ENCODE measurements at places on chromosomes 5 and 9. TPM values are rescaled to one million over a fixed set of nuclear protein-coding genes. Genes with fewer than 3 reads are reported as not detected.

DNA sequence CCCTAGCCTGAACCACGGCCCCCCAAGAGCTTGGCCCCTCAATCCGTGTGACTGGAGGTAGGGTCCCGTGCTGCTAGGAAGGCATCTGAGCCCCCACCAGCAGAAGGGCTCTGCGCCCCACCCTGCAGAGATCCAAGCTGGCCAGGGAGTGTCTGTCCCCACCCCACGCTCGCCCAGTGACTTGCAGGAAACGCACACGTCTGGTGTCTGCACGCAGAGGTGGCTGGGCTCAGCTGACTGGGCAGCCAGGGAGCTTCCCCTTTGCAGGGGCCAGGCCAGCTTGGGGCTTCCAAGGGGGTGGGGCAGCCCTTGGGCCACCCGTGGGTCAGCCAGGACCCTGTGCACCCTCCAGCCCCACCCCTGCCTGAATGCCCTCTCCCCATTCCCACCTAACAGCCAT is 24.3 kb downstream of the NOTCH1 start:
- no peak overlapping the region for H3K4me3 ChIP-seq
- H3K27me3 ChIP-seq = no peaks in the 10 kb centered on the region
- peak overlapping the region; percentile 77 for H3K27ac ChIP-seq
- H3K4me1 ChIP-seq = peaks cover 61% of the 10 kb centered on the region
- H3K36me3 ChIP-seq = peaks cover 43% of the 10 kb centered on the region

Gene MARCHF11
- total RNA-seq = not detected

Gene SPOCK1
- 4.0 TPM for total RNA-seq

- DNase-seq = no peak
- H3K4me3 ChIP-seq = no peak overlapping the region
- H3K36me3 ChIP-seq = no peaks in the 10 kb centered on the region
- no peaks in the 10 kb centered on the region for H3K4me1 ChIP-seq
- H3K27me3 ChIP-seq = no peaks in the 10 kb centered on the region
Observed at GRCh38 chr5:26945901-26946300, 92.5 kb downstream of the CDH9 start.

Gene OR1Q1
- total RNA-seq = not detected

DNA sequence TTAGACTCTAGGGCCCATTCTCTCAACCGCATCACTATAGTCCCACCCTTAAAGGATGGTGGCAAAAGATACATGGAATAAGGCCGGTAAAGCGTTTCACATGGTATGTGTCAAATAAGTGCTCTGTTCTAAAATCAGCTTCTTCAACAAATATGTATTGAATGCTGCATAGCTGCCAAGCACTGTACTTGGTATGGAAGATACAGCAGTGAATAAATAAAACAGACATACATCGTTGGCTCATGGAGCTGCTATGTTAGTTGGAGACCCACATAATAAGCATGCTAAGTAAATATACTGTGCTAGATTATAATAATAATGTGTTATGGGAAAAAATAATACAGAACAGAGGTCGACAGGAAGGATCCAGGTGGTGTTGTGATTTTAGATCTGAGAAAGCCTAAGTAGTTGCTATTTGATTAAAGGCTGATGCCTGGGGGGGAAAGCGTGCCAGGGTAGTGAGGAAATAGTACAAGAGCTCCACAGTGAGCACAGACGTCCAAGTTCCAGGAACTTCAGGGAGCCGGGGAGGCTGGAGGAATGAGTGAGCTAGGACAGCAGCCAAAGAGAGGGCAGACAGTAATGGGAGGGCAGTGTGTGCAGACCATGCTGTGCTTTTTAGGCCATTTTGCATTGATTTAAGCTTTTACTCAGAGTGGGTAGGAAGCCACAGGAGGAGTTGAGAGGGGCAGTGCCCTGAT is 93.7 kb downstream of the JAKMIP2 start:
- no peaks in the 10 kb centered on the region for H3K27me3 ChIP-seq
- no peak overlapping the region for H3K4me3 ChIP-seq
- no peaks in the 10 kb centered on the region for H3K4me1 ChIP-seq

DNA sequence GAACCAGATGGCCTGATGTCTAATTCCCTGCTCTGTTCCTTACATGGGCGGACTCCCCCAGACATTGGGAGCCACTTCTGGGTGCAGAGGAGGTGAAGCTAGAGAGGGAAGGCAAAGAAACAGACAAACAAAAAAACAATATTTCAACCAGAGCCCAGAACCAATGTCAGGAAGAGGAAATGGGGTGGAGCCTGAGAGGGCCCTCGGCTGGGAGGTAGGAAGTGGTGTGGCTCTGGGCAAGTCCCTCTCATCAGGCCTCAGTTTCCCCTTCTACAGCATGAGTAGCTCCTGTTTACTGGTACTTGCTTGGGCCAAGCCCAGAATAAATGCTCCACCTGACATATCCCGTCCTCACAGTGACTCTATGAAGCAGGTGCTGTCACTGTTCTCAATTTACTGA is 11.1 kb downstream of the SH2D3C start:
- H3K27ac ChIP-seq = peak overlapping the region; percentile 86
- H3K36me3 ChIP-seq = no peaks in the 10 kb centered on the region
- H3K27me3 ChIP-seq = no peaks in the 10 kb centered on the region
- H3K4me1 ChIP-seq = peaks cover 36% of the 10 kb centered on the region
- H3K4me3 ChIP-seq = peak overlapping the region; percentile 67

DNA sequence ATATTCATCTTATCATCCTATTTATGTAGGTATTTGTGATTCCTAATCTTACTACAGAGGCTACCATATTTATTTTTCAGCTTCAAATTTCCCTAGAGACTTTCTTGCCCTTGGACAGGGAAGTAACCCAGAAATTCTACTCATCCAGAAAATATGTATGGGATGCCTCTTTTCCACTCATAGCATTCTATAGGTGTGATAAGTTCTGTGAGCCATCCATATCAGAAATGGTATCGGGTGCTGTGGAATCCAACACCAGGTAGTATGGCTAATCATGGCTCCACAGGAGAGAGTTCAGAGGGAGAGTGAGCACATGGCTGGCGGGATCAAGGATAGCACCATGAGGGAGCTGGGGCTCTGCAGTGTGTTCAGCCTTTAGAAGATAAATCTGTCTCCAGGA is 349.3 kb upstream of the ACTBL2 start:
- DNase-seq = no peak
- H3K36me3 ChIP-seq = no peaks in the 10 kb centered on the region
- H3K27me3 ChIP-seq = no peaks in the 10 kb centered on the region
- H3K4me1 ChIP-seq = no peaks in the 10 kb centered on the region

Gene S1PR3
- total RNA-seq = 10.2 TPM

GRCh38 chr5:112412346-112412745 is 6.7 kb downstream of the EPB41L4A start:
- H3K4me3 ChIP-seq = no peak overlapping the region
- H3K4me1 ChIP-seq = peaks cover 14% of the 10 kb centered on the region
- no peak for DNase-seq
- no peak overlapping the region for H3K27ac ChIP-seq

DNA sequence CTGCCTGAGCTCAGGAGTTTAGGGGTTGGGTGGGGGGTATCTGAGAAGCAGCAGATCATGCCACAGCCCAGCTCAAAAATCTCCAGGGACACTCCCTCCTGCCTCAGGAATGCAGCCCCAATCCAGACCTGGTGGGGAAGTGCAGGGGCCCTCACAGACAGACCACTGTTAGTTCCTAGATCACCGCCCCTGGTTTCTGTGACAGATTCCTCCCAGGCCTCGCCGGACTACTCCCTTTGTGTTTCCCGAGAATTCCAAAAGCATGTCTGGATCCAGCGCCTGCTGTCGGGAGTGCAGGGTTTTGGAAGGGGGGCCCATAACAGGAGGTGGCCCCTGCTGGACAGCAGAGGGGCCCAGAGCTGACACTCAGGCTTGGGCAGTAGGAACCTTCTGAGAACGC is 74.5 kb downstream of the CTSL start:
- no peaks in the 10 kb centered on the region for H3K36me3 ChIP-seq
- no peak for DNase-seq
- no peaks in the 10 kb centered on the region for H3K27me3 ChIP-seq
- no peak overlapping the region for H3K4me3 ChIP-seq

Gene SLC45A2
- total RNA-seq = not detected

- no peaks in the 10 kb centered on the region for H3K36me3 ChIP-seq
- H3K4me3 ChIP-seq = no peak overlapping the region
- no peak for DNase-seq
- no peak overlapping the region for H3K27ac ChIP-seq
Observed at GRCh38 chr5:10315824-10316509, 8.3 kb upstream of the CMBL start.

DNA sequence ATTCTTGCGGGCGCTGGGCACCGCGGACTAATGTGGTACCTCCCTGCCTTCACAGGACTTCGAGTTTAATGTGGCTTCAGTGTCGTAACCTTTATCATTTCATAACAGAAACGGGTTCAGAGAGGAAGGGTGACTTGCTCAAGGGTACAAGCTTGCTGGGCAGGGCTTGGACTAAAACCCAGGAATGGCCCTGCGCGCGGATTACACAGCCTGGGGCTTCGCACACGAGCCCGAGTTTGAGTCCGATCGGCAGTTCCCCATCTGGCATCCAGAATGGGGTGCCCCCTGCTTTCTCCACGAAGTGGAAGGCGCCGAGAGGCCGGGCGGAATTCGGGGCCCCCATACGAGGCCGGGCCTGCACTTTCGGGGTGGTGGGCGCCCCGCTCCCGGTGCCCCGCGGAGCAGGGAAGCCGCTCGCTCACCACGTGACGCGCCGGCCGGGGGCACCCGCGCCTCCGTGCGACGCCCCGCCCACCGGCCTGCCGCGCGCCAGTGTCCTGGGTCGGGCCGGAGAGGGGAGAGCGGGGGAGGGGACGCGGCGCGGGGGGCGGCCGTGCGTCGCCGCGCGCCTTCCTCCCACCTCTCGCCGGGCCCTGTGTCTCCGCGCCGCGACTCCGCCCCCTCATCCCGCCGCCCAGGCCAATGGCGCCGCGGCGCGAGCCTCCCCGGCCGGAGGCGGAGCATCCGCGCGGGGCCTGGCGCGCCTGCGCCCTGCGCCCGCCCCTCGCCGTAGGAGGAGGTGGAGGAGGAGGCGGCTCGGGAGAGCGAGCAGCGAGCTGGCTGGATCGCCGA is at the start of gene SET:
Gene SET, plus strand, starts transcription at position 722 of the 792 bp plus-strand sequence. CDS start 361 bp downstream, outside the sequence.
- no peaks in the 10 kb centered on the region for H3K27me3 ChIP-seq
- peak within 1 kb of the TSS; percentile 75 for H3K4me3 ChIP-seq
- DNase-seq = peak; percentile 99
- peaks cover 42% of the 10 kb centered on the region for H3K4me1 ChIP-seq
- peaks cover 26% of the 10 kb centered on the region for H3K36me3 ChIP-seq
- H3K27ac ChIP-seq = peak within 1 kb of the TSS; percentile 96

- no peak overlapping the region for H3K27ac ChIP-seq
- peaks cover 4% of the 10 kb centered on the region for H3K4me1 ChIP-seq
- no peaks in the 10 kb centered on the region for H3K36me3 ChIP-seq
- H3K27me3 ChIP-seq = no peaks in the 10 kb centered on the region
- H3K4me3 ChIP-seq = no peak overlapping the region
- DNase-seq = no peak
Observed at GRCh38 chr5:150064681-150065220, 21.6 kb downstream of the CSF1R start.

DNA sequence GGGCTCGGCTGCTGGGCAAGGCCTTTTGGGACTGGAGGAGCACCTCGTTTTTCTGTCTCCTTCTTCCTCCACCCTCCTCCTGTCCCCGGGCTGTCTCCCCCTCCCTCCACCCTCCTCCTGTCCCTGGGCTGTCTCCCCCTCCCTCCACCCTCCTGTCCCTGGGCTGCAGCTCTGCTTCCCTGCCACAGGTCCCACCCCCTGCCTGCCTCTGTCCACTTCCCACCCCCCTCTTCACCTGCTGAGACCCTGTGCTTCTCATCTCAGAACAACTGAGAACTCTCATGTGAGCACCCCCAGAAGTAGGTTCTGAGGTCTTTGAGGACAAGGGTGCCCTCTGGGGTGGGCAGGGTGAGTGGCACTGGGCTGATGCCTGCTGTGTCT is 5.8 kb upstream of the TOR4A start:
- H3K4me3 ChIP-seq = no peak overlapping the region
- H3K27me3 ChIP-seq = no peaks in the 10 kb centered on the region
- H3K4me1 ChIP-seq = peaks cover 51% of the 10 kb centered on the region
- DNase-seq = no peak
- peaks cover 28% of the 10 kb centered on the region for H3K36me3 ChIP-seq

Gene WASHC1
- total RNA-seq = 21.7 TPM

- no peak overlapping the region for H3K27ac ChIP-seq
- no peaks in the 10 kb centered on the region for H3K4me1 ChIP-seq
- H3K27me3 ChIP-seq = no peaks in the 10 kb centered on the region
Observed at GRCh38 chr5:163846512-163846911, 341.1 kb downstream of the MAT2B start.

GRCh38 chr9:6549106-6549800 is 96.3 kb downstream of the GLDC start:
- no peak overlapping the region for H3K27ac ChIP-seq
- no peaks in the 10 kb centered on the region for H3K27me3 ChIP-seq
- no peak for DNase-seq
- no peaks in the 10 kb centered on the region for H3K36me3 ChIP-seq
- no peak overlapping the region for H3K4me3 ChIP-seq
- H3K4me1 ChIP-seq = peaks cover 5% of the 10 kb centered on the region
